ENCODE measurements at places on chromosomes 2 and 18.

DNA sequence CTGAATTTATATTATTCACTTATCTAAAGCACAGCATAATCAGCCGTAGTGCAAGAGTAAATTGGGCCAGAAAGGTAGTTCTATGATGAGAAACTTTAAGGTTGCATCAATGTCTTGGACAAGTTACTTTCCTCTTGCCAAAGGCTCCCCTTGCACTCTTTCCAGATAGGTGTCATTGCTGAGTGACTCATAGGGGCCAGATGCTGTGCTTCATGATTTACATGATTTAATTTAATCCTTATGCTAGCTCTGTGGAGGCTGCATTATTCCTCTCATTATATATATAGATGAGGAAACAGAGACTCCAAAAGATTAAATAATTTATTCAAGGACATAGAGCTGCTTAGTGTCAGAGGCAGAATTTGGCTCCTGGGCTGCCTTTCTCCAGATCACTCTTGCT lies 5.0 kb downstream of the CFAP221 start:
- DNase-seq = no peak

GRCh38 chr2:16614314-16614860 lies 51.2 kb downstream of the CYRIA start:
- DNase-seq = no peak

- DNase-seq = no peak
Measured at GRCh38 chr2:48543895-48544294, 13.9 kb downstream of the STON1 start.

DNA sequence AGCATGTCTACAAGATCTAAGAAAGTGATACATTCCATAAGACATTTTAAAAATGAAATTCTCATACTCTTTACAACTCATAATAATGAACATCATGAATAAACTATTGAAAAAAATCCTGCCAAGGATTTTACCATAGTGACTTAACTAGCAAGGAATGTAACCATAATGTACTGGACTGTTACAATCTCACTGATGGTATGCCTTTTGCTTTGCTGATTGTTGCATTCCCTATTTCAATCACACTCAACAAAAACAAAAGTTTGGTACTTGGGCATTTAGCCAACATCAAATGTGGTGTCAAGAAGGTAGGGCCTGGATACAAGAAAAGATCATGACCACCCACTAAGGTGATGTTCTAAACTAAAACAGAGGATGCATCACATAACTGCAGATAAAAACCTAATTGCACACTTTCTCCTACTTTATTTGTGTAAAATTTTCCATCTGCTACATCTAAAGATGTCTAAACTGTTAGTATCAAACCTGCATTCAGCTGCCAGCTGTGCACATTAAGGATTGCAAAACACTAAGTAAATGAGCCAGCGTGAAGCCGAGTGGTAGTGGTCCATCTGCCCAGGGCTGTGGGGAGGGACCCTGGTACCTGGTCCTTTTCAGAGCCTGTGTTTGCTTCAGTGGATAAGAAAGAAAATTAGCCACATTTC lies 564.4 kb downstream of the ZEB2 start:
- no peak for DNase-seq

DNA sequence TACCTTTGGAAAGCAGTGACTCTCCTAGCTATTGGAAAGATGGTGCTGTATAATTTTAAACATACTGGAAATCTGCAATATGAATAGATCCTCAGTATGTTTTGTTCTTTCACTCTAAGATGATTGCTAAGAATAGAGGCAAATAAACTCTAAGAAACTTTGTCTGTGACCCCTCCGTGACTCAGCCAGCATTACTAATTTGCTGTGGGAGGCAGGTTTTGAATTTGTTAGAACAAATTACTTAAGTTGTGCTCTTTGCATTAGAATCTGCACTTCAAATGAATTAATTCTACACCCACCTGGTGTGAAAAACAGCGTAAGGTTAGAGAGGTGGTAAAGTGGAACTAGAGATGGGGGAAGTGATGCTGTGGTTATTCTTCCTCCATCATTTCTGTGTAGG lies 142.2 kb downstream of the RAPGEF4 start:
- DNase-seq = no peak

GRCh38 chr2:127874378-127875269 lies 11.1 kb downstream of the AMMECR1L start:
- DNase-seq = no peak

DNA sequence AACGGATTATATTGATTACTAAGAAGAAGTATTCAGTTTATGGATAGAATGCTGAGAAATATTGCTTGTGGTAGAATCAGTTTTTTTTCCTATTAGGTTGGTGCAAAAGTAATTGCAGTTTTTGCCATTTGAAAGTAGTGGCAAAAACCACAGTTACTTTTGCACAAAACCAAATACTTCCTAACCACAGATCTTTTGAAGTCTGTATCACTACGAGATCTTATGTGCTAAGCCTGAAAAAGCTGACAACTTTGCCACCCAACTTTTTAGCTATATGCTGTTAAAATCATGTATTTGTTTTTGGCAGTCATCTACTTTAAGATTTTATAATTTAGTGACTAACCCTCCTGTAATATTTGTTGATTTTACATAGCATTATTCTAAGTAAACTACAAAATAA lies 24.6 kb downstream of the DNAJC10 start:
- no peak for DNase-seq

DNA sequence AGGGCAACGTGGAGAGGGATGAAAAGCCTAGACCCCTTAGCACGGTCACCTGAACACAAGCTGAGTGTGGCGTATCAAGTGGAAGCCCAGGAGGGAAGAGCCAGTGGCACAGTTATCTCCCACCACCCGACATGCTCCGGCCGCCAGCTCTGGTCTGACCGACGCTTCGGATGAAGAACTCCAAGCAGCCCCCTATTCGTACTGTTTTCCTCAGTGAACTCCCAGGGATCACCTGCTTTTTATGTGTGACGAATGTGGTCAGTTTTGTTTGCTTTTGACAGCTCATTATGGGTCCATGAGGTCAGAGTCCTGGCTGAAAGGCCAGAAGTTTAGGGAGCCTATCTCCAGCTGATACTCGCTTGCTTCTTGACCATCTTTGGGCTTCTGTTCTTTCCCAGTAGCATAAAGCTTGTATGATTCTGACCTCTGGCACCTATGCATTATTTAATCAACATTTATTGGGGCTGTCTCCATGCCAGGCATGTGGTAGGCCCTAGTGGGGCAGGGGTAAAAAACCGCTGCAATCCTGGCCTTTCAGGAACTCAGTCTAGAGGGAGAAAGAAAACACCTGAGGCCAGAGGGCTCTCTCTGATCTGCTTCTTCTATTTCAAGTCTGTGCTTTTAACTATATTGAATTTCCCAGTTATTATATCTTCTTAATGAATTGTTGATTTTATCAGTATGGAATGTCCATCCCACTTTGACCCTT lies 33.0 kb upstream of the MRPL33 start:
- no peak for DNase-seq

DNA sequence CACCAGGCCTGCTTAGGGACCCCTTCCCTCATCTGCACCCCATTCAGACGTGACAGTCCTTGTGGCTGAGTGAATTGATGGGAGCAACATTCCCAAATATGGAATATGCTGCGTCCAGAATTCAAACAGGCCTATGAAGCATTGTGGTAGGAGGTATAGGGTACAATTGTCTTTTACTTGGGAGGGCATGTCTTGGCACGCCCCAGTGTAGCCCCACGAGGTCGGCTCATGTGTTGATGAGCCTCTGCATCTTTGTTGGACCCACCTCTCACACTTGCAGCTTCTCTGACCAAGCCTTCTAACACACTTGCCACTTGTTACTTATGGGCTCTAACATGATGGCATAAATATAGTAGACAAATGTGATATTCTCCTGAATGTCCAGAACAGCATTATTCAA lies 1.6 kb downstream of the TIMM21 start:
- DNase-seq = no peak

DNA sequence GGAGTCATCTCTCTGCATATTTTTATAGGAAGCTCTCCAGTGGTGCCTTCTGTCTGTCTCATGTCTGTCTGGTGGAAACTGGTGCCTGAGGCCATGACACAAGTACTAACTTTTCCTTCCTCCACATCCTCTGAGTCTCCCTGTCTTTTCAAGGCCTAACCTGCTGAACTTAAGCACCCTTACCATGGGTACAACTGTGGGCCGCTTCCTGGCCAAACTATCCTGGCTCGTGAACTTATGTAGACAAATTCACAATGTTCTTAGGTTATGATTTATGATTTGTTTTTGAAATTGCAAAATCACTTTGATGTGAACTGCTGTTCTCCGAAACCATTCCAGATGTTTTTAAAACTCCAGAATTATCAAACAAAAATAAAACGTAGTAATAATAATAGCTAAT lies 804.5 kb upstream of the POU3F3 start:
- no peak for DNase-seq
